NCI-H2171 treated with DMSO at 0.1 percent for 48 hours (cell line): ENCODE measurements at places on chromosomes 2 and 18.

GRCh38 chr18:12092398-12093229 lies 1.0 kb upstream of the ANKRD62 start:
- DNase-seq = peak; percentile 2

GRCh38 chr2:37653805-37654378 lies 17.6 kb downstream of the CDC42EP3 start:
- DNase-seq = peak; percentile 82

DNA sequence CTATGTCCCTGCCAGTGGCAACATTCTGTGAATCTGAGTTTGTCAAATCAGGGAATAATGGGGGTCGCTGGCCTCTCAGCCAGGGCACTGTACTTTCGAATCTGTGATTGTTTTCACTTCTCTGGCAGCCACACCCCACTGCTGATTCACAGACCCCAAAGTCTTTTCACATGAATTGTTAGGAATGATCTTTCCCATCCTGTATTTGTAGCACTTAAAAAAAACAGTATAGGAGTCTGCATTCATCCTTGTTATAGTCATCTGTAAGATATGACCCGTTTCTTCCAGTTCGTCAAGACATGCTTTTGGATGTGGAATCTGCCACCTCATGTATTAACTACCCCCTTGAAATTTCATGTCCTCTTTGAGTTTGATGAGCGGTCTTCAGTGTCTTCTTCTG lies 928 bp downstream of the NAGK start:
- DNase-seq = no peak

GRCh38 chr2:241445426-241445825 lies 63.0 kb downstream of the STK25 start:
- no peak for DNase-seq

- DNase-seq = no peak
Observed at GRCh38 chr2:13917958-13918357, 714.6 kb upstream of the LRATD1 start.

DNA sequence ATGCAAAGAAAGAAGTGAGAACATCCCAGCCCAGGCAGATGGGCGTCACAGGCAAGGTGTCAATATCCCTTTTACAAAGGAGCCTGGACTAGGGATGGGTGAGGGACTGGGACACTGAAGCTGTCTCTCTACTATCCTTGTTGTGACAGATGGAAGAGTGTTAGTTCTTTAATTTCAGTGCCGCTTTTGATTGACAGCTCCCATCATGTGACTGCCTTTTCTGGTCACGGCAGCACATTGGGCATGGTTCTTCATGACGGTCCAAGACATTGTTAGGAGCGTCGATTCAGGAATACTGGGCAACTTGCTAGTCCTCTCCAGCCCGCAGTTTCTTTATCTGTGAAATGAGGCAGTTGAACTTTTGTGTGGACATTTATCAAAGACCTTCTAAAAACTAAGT lies 42.4 kb upstream of the KIF5C start:
- no peak for DNase-seq

- no peak for DNase-seq
Observed at GRCh38 chr2:128315829-128316776, 2.6 kb downstream of the HS6ST1 start.
